ENCODE measurements at places on chromosomes 1 and 21.

DNA sequence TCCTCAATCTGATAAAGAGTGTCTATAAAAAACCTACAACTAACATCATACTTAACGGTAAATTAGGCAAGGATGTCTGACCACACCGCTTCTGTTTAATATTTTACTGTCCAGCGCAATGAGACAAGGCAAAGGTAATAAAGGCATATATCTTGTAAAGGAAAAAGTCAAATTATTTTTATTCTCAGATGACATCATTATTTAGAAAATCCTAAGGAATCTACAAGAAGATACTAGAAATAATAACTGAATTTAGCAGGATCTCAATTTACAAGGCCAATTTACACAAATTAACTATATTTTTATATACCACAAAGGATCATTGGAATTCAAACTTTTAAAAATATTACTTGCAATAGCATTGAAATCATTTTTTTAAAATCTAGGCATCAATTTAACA lies 29.4 kb downstream of the GJA4 start:
- no peak for DNase-seq

GRCh38 chr1:109167001-109167506 lies 46.7 kb upstream of the SARS1 start:
- no peak for DNase-seq

- no peak for DNase-seq
These were observed 320.8 kb upstream of the ST6GALNAC5 start for GRCh38 chr1:76546354-76546933.

- no peak for DNase-seq
These were observed 21.5 kb upstream of the PTPRF start for GRCh38 chr1:43509007-43509739.

DNA sequence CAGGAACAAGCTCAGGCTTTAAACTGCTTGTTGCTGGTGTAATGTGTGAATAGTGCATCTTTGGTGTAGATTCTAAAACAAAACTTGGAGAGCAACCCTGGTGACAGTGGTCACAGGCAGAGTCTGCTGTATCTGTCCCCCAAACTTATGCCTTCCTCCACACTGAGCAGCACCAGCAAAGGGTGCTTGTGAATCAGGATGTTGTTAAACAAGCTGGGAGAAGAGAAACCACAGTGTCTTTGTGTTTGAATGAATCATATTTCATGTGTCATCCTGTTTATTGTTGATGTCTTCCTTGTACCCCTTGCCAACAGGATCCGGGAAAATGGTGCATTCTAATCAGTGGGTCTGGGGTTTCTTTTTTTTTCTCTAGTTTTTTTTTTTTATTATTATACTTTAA lies 91.9 kb upstream of the COG2 start:
- DNase-seq = no peak

GRCh38 chr1:57115030-57115614 lies 149.3 kb upstream of the C8B start:
- DNase-seq = no peak

GRCh38 chr1:156245451-156246232 lies 2.2 kb downstream of the PAQR6 start:
- no peak for DNase-seq

GRCh38 chr1:205232127-205232820 lies 4.5 kb downstream of the TMCC2 start:
- no peak for DNase-seq

GRCh38 chr21:35692311-35692710 lies 368.0 kb downstream of the SETD4 start:
- DNase-seq = no peak

DNA sequence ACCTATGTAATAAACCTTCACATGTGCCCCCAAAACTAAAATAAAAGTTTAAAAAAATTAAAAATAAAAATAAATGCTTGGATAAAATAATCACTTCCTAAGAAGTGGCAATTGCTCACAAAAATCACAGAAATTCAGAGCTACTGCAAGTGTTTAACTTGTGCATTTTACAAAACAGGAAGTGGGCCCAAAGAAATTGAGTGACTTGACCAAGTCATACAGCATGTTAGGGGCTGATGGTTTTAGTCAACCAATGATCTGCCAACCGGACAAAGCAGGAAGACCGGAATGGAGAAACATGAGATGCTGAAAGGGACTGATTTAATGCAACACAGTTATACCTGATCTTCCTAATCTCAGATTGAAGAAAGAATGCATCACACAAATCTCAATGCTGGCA lies 96.5 kb downstream of the SMYD2 start:
- no peak for DNase-seq

- no peak for DNase-seq
These were observed 6.9 kb downstream of the RIPK4 start for GRCh38 chr21:41759926-41760325.
